NCI-H446 (cell line): ENCODE measurements at places on chromosomes 12 and 14.

- no peak for DNase-seq
Observed at GRCh38 chr12:79908366-79908765, 26.5 kb downstream of the PPP1R12A start.

GRCh38 chr12:11668611-11669010, 19.1 kb downstream of the ETV6 start:
- DNase-seq, result no peak

DNA sequence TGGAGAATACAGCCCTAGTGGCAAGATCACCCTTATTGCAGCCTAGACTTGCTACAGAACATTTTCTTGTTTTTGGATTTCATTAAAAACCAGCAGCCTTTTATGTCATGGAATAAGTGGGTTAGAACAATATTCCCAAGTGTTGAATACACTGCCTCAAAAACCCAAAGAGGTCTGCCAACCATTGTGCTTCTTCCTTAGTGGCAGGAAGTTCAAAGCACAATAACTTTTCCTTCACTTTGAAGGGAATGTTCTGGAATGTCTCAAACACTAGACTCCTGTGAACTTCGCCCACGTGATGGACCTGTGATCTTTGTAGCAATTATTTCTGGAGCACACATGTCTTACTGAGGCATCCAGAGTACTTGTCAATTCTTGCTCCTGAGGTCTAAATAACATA, 8.5 kb downstream of the SLC17A8 start:
- no peak for DNase-seq

DNA sequence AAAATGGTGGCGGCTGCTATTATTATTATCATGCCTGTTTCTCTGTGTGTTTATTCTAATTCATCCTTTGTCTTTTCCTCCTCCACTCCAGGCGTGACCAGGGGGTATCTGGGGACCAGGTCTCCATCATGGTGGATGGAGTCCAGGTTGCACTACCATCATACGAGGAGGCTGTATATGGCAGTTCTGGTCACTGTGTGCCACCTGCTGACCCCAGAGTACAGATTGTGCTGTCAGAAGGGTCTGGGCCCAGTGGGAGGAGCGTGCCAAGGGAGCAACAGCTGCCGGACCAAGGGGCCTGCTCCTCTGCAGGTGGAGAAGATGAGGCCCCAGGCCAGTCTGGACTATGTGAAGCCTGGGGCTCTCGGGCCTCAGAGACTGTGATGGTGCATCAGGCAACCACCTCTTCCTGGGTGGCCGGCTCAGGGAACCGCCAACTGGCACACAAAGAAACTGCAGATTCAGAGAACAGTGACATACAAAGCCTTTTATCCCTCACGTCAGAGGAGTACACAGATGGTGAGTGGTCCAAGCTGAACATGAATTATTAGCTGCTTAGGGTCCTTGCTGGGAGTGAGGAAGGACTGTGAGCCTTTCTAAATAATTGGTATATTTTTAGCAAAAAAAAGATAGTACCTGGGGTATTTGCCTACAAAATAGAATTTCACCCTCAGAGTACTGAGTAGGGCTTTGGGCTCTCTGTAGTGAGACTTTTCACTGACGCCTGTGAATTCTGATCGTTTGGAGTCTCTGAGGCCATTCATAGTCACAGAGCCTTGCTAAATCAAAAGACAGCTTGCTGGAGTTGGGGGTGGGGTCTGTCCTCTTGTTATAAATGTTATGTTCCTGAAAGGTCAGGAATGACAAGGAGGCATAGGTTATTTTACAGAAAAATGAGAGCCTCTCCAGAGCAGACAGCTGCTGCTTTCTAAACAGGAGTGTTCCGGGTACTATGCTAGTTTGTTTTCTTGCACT, 58.1 kb upstream of the SRSF5 start:
- peak; percentile 68 for DNase-seq

DNA sequence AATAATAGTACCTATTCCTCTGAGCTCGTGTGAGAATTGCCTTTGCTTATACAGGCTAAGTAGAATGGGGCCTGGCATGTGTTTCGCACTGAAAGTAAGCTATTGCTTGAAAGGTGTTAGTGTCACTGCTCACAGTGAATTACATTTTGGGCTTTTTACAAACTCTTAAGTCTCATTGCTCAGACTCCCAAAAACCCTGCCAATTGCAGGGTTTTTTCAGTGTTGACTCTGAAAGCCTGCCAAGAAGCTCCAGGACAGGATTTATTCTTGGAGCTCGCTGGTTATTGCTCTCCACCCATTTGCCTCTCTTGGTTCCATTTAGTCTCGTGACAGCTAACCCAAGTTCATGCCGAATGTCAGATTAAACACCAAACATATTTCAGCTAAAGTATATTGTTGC, 39.8 kb downstream of the NOPCHAP1 start:
- peak; percentile 95 for DNase-seq

- DNase-seq, result no peak
Observed at GRCh38 chr14:24838945-24839616, 205.1 kb upstream of the GZMB start.

DNA sequence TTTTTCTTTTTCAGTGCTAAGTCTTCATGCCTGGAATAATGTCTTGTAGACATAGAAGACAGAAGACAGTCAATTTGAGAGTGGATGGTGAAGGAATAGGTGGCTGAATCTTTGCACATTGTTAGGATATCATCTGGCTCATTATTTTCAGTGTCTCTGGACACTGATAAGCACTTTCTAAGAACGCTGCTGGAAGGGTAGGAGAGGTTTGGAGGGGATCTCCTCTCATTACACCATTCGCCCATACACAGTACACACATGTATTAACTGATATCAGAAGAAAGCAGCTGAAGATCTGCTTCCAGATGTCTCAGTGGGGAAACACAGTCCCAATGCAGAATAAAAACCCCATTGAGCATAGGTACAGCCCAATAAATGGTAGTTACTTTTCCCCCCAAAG, 461.1 kb upstream of the DCN start:
- no peak for DNase-seq

- no peak for DNase-seq
Observed at GRCh38 chr14:75619548-75619947, 41.1 kb downstream of the ERG28 start.

GRCh38 chr14:55449116-55449515, 8.7 kb upstream of the TBPL2 start:
- no peak for DNase-seq

DNA sequence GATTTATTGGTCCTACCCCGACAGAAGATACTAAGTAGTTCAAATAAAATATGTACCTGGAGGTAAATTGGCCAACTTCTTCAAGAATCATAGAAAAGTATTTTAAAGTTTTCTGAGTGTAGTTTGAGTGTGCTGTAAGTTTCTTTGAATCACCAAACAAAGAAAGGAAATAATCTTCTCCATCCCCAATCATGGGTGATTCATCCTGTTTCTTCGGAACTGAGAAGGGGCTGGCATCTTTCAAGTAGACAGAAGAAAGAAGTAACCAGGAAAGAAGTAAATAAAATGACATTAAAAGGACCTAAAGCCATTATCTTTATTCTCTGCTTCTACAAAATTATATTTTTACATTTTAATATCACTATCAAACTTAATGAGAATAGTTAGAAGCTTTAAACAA, 6.8 kb downstream of the LMNTD1 start:
- DNase-seq, result no peak

- no peak for DNase-seq
Observed at GRCh38 chr14:70789361-70789760, 20.0 kb downstream of the MAP3K9 start.

DNA sequence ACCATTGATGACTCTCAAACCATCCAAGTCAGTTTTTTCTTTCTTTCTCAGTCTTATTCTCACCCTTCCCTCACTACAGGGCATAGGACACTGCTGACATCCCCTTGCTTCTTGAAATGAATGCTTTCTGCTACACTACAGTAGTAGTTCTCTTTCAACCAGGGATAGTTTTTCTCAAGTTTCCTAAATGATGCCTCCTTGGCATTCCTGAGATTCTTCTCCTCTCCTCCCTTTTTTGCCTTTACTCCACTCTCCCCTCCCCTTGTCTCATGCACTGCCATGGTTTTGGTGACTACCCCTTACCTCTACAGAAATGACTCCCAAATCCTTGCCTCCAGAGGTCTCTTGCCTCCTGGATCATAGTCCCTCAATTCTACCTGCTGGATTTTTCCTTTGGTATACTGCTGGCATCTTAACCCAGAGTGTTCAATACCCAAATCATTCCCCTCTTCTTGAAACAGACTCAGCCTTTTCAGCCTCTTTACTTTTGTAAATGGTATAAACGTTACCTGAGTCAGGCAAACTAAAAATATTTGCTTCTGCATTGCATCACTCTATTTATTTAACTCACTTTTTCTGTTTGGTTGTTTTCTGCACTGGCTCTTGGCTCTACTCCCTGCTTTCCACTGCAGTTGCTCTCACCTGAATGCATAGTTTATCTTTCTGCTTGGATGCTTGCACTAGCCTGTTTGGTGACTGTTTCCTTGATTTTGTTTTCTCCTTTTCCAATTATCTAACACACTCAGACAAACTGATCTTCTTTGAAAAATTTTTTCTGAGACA, 211.6 kb upstream of the IGF1 start:
- no peak for DNase-seq

- no peak for DNase-seq
Observed at GRCh38 chr12:107875786-107876185, 101.3 kb downstream of the ASCL4 start.

DNA sequence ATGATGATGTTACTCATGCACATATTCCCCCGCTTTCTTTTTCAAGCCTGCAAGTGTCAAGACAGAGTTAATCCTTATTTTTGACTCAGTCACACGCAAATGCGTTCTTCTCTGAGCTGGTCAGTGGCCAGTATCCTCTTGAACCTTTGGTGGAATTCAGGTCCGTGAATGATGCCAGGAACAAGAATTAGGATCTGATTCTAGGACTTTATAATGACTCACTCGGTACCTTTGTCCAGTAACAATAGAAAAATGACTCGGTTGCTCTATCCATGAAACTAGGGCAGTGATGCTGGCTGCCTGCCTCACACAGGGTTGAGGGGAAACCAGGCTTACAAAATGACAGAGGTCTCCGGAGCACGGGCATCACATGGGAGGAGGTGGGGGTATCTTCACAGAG, 185.8 kb upstream of the NUDT4 start:
- no peak for DNase-seq

DNA sequence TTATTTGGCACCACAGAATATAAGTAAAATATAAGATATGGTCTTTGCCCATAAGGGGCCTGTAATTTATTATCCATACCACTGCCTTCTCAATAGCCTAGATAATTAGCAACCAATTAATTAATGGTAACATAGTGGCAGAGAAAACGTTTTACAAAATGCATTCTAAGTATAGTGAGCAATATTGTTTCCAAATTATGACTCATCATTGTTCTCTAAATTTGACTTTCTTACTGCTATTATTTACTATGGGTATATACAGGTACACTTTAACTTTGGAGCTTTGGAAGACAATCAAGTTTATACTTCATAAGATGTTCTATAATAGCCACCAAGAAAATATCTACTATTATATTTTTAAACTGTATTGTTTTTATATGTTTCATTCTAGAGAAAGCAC, 26.7 kb downstream of the DCP1B start:
- no peak for DNase-seq

GRCh38 chr12:84198294-84198946, 714.2 kb downstream of the SLC6A15 start:
- no peak for DNase-seq

DNA sequence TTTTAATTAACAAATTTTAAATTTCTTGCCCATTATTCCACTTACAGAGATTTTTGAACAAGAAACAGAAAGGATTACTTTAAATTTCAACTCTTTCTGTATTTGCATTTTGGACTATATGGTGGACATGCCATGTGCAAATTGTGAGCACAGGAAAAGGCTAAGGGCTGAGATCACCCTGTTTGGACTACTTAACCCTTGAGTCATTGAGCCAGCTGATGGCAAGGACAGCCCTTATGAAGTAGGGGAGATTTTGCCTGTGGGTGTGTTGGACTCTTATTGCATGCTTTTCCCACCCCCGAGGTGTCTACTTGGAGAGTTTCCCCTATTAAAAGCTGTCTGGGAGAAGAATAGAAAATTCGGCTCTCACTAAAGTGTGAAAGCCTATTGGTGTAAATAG, 17.2 kb downstream of the DERA start:
- no peak for DNase-seq

DNA sequence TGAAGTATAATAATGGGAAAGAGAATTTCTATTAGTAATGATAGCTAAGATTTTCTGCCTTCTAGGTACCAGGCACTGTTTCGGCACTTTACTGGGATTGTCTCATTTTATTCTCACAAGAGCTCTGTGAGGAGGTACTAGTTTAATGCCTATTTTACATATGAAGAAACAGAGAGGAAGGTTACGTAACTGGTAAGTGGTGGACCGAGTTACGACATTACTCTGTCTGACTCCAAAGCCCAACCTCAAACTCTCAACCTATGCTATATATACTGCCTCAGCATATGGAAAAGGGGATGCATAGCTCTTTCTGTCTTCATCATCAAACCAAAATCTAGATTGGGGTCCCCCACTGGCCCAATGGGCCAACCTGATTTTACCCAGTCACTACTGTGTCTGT, 133.5 kb downstream of the KTN1 start:
- DNase-seq, result no peak

DNA sequence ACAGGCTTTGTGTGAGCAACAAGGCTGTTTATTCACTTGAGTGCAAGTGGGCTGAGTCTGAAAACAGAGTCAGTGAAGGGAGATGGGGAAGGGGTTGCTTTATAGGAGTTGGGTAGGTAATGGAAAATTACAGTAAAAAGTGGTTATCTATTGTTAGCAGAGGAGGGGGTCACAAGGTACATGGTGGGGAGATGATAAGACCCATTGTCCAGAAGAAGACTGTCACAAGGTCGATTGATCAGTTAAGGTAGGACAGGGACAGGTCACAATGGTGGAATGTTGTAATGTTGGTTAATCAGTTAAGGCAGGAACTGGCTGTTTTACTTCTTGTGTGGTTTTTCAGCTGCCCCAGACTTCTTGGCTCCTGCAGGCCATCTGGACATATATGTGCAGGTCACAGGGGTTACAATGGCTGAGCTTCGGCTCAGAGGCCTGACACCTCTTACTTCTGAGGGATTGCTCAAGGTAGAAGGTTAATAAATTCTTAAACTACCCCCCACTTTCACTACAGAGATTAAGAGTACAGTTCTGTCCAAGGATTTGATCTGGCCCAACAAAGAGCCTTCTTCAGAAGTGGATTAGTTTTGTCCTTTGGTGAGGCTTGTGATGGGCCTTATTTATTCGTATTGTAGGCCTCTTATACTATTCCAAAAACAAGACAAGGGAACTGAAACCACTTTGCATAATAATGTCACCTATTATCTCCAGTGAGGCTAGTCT, 13.8 kb upstream of the DHRS4 start:
- DNase-seq, result no peak

GRCh38 chr12:105382771-105383622, 52.5 kb downstream of the C12orf75 start:
- DNase-seq, result peak; percentile 68

DNA sequence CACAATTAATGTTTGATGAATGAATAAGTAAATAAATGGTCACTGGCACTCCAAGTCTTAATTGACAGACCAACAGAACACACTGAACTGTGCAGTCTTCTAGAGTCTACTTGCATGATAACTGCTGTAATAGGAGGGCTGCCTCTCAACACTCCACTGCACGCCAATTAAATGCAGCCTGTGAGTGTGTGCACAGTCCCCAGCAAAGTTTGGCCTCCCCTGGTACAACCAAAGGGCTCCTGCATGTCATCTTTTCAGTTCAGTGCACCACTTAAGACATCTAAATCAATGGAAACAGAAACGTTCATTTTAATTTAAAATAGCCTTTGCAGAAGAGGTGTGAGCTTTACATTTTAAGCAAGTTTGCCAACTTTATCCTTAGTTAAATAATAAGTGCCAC, 121.7 kb upstream of the USP15 start:
- no peak for DNase-seq

- no peak for DNase-seq
Observed at GRCh38 chr14:105420101-105420973, 710 bp downstream of the MTA1 start.
